Omental fat pad (tissue), 4 donors: ENCODE measurements at places on chromosomes 6 and 20. TPM values are rescaled to one million over a fixed set of nuclear protein-coding genes. Genes with fewer than 3 reads are reported as not detected.

GRCh38 chr20:40305303-40305702 is 383.7 kb downstream of the MAFB start:
- no peak for DNase-seq

DNA sequence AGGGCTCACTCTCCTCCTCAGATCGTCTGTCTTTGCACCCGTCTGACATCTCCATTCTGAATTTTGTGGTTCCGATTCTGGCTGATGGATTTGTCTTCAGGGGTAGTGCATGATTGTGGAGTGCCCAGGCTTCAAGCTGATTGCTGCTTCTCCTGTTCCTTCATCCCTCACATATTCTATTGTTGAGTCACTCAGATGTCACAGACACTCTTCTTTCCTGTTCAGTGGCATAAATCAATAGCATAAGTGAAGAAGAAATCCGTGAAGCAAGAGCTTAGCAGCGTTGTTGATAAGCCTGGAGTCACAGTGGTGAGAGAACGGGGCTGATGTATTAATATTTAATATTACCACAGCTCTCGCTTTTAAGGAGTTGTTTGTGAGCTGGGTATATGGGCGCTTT is 152.5 kb downstream of the MTHFD1L start:
- no peak for DNase-seq

DNA sequence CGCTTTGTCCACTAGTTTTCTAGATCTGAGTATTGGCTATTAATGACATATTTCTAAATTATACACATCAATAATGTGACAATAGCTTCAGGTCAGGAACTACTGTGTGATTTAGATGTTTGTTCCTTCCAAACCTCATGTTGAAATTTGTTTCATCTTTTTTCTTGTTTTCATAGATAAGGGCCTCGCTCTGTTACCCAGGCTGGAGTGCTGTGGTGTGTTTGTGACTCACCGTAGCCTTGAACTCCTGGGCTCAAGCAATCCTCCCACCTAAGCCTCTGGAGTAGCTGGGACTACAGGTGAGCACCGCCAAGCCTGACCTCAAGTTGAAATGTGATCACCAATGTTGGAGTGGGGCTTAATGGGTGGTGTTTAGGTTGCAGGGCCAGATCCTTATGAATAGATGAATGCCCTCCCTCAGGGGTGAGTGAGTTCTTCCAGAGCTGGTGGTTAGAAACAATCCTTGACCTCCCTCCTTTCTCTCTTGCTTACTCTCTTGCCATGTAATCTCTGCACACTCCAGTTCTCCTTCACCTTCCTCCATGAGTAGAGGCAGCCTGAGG is 5.9 kb upstream of the NQO2 start:
- no peak for DNase-seq

The SAPCD1 gene
- not detected for total RNA-seq

The SEL1L2 gene
- not detected for total RNA-seq

- no peak for DNase-seq
Measured at GRCh38 chr20:46915575-46916257, 21.1 kb downstream of the EYA2 start.

- DNase-seq, result no peak
Measured at GRCh38 chr6:170463101-170463721, 89.9 kb downstream of the PSMB1 start.

DNA sequence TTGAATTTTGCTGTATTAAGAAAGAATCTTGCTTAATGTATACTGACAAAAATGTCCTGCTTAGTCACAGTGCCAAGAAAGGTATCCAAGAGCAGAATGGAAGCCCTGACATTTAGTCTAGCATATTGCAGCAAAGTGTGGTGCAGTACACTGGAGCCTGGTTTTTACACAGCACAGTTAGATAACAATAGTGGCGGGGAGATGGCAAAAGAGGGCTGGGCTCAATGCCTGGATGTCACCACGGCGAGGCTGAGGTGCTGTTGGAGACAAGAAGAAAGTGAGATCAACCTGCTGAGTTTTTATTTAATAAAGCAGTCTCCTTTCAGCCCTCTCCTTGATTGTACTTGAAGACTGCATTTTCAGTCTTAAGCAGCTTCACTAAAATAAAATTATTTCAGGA is 426.0 kb downstream of the LMBRD1 start:
- DNase-seq, result no peak

DNA sequence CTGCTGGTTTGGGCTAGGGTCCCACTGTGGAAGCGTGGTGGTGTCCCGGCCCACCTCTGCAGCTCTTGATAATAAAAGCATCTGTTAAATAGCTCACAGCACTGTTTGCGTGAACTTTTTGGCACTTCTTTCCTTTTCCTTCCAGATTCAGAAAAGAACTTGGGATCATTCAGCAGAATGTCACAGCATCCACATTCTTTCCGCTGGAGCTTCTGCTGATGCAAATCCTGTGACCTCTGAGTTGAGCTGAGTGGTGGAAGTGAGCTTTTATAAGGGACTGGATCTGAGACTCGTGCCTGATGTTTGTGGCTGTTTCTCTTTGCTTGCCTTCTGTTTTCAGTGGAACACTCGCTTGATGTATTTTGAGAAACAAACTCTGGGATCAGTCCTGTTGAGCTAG is 3.9 kb downstream of the OSBPL2 start:
- DNase-seq, result no peak

DNA sequence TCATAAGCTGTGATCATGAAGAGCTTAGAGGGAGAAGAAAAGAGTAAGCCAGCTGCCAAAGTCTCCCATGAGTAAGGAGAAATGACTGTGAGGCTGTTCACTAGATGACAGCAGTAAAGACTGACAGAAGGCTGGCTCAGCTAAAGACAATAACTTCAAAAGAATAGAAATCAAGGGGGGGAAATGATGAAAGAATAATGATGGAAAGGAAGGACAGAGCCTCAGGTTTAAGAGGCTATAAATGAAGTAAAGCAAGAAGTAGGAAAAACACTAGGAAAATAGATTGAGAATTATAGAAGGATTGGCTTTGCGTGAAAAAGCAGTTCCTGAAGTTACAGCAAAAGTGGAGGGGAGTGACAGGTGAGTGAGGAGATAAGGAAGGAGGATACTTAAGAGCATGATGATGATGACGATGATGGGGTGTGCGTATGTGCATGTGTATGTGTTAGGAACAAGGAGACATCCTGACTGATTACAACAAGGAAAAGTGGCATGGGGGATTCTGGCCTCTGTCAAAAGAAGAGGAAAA is 48.2 kb downstream of the HBS1L start:
- DNase-seq, result no peak

GRCh38 chr6:64683682-64684081 is 1023.3 kb downstream of the EYS start:
- no peak for DNase-seq

GRCh38 chr6:99960027-99960426 is 34.0 kb downstream of the MCHR2 start:
- DNase-seq, result no peak

The TCF21 gene
- 7.4 TPM for total RNA-seq

- no peak for DNase-seq
Measured at GRCh38 chr20:44609006-44609515, 26.7 kb downstream of the PKIG start.

GRCh38 chr20:24131281-24131680 is 142.7 kb upstream of the GGTLC1 start:
- DNase-seq, result no peak

DNA sequence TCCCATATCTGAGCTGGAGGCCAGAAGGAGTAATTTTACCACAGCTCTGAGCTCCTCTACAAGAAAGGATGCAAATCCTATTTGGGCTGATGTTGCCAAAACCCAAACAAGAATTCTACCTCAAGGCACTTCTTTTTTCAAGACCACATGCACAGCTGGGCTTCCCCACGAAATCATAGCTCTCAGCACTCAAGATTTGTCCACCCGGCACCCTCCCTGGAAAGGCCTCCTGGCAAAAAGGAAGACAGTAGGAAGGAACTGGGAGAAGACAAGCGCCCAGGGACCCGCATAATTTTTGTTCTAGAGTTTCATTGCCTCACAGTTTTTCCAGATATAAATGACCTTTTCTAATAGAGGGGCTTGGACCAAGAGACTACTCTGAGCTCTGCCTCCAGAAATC is 90.5 kb downstream of the BANF2 start:
- no peak for DNase-seq

GRCh38 chr20:35953387-35954199 is 709 bp downstream of the SCAND1 start:
- DNase-seq, result no peak

GRCh38 chr6:140956571-140957369 is 1176.0 kb upstream of the GJE1 start:
- no peak for DNase-seq
